ENCODE measurements at places on chromosomes 16 and 17.

- peak; percentile 46 for DNase-seq
Observed at GRCh38 chr16:75580-76501, 2.2 kb upstream of the MPG start.

DNA sequence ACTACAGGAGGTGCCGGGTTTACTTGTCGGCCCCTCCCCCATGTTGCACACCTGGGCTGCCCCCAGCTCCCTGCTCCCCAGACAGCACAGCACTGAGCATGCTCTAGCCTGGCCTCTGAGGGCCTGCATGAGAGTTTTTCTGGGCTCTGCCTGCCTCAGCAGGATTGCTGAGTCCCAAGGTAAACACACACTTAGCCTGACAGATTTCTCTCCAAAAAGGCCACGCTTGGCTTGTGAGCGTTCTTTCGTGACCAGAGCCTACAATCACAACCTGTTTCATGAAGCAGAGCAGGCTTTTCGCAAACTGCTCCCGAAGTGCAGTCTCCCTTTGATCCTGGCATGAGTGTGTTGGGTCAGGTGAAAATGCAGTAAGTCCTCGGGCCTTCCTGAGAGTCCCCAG is 9.8 kb upstream of the CD300E start:
- DNase-seq: no peak

GRCh38 chr17:30378241-30378824 is 394 bp upstream of the CPD start:
- peak; percentile 71 for DNase-seq

GRCh38 chr16:21302454-21302853 is 24.4 kb upstream of the CRYM start:
- no peak for DNase-seq

GRCh38 chr16:85569615-85570212 is 43.4 kb upstream of the GSE1 start:
- DNase-seq: peak; percentile 43

GRCh38 chr17:82416771-82417170 is 1.4 kb upstream of the HEXD start:
- DNase-seq: no peak

- DNase-seq: no peak
Observed at GRCh38 chr17:248337-249235, 67.1 kb upstream of the DOC2B start.

All from activated naive CD4-positive, alpha-beta T cell treated with anti-CD3 and anti-CD28 coated beads, Interleukin-2, amount 10 ng/mL, durations not matched to agents 7 days and 5 days (primary cell).